Activated naive CD4-positive, alpha-beta T cell treated with anti-CD3 and anti-CD28 coated beads, Interleukin-2, amount 50 U/mL, for 16 hours (primary cell): ENCODE measurements at places on chromosomes 11 and 22.

GRCh38 chr11:2507945-2508749, 63.3 kb downstream of the KCNQ1 start:
- DNase-seq, result no peak

GRCh38 chr11:88175569-88176075, 379 bp upstream of the RAB38 start:
- DNase-seq, result no peak

GRCh38 chr11:73019996-73020395, 122.1 kb downstream of the FCHSD2 start:
- no peak for DNase-seq

- DNase-seq, result no peak
Observed at GRCh38 chr11:1893581-1894359, 2.1 kb upstream of the PRR33 start.

DNA sequence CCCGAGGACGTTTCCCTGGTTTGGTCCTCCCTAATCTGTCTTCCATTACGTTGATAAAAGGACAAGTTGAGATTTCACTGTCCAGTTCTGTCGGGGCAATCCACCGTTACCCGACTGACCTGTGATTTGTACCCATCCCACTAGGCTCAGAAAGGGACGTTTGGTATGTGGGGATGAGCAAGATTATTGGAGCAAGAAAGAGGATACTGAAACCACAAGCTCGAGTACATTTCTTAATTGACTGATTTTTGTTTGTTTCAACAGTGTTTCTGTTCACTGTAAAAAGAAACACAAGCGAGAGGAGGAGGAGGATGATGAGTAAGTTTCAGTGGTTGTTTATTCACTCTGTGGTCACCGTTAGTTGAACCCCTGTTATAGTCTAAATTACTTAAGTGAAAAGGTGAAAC, 969 bp downstream of the CCDC117 start:
- DNase-seq, result no peak

- no peak for DNase-seq
Observed at GRCh38 chr11:14409891-14410290, 50.9 kb upstream of the RRAS2 start.

DNA sequence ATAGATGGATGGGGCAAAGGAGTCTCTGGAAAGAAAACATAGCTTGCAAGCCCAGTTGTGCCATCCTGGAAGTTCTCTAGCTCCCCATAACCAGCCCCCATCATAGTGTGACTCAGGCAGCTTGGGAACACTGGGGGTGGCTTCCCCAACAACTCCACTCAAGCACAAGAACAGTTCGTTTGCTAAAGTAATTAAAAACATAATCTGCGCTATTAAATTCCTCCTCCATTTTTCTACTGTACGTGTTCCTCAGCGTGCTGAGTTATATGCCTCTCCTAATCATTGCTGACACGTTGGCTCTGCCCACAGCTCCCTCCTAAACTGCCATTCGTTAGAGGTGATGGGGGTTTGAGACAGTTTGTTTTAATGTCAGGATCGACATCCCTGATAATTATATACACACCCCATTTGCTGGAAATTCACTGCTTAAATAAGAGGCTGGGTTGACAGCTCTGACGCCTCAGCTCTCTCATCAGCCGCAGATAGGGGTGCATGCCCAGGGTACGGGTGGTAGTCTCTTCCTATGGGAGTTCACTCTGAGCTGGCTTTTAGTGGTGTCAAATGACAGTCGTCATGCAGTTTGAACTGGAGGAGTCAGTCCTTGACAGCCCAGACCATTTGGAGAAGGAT, 59.5 kb upstream of the SEZ6L start:
- no peak for DNase-seq

DNA sequence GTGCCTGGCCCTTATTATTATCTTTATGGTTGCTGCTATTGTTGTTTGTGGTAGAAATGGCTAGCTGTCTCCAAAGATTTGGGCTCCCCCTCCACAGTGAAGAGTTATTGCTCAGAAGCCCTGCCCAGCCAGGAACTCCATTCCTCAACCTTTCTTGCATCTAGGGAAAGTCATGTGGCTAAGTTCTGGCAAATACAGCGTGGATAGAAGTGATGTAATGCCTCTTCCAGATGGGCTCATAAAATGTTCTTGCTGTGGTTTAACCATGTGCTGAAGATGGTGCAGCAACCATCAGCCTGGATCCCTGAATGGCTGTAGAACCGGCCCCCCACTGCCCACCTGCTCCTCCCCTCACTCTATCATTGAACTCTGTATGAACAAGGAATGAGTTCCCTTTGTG, 203.5 kb upstream of the E2F8 start:
- no peak for DNase-seq

- no peak for DNase-seq
Observed at GRCh38 chr11:27012234-27012921, 18.5 kb downstream of the FIBIN start.

DNA sequence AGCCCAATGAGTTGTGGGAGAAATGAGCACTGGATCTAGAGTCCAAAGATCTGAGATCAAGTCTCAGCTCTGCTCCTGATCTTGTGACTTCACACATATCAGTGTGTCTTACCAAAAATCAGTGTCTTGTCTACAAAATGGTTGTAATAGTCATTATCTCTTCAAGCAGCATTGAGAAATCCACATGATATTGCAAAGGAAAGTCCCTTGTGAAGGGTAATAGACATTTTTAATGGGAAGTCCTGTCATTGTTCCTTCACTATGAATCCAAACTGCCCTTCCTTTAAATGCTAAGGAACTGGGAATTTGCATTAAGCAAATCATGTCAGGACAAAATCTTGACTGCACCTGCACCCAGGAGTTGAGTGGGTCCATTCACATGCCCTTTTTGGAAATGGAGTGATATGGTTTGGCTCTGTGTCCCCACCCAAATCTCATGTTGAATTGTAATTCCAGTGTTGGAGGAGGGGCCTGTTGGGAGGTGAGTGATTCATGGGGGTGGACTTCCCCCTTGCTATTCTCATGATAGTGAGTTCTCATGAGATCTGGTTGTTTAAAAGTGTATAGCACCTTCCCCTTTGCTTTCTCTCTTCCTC, 51.1 kb downstream of the COMMD9 start:
- no peak for DNase-seq

DNA sequence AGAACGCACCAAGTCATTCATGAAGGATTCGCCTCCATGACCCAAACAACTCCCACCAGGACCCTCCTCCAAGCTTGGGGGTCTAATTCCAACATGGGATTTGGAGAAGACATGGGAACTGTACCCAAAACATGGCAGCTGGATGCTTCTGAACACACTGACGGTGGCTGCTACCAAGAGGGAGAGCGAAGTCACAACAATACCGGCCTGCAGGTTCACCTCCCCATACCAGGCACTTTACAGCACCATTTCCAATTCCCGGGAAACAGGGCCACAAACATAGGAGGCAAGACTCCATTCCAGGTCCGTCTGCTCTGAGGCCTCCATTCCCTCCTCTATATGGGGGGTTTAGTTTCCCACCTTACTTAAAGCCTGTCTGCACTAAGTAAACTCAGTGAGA, 75.8 kb downstream of the LINC01488 start:
- DNase-seq, result no peak

DNA sequence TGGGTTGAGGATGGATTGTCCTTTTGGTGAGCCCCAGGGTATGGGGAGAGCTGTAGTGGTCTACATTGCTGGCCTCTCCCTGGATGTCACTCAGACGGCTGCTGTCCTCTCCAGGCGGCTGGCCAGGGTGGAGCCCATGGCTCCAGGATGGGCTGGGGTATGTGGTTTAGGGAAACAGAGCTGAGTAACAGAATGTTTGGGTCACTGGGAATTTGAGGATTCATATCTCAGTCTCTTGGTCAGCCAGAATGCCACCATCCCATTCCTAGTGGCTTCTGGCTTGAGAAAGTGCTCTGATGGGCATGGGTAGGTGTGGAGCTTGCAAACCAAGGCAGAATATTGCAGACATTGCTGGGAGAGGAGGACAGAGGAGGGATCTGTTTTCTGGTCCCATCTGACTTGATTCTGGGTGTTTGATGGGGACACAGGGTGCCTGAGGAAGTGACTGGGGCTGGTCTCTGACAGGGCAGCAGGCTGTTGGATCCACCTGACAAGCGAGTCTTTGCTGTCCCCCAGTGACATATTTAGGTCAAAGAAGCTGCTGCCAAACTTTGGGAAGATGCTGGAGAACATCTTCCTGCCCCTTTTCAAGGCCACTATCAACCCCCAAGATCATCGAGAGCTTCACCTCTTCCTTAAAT, 41.4 kb downstream of the AMPD3 start:
- DNase-seq, result no peak

DNA sequence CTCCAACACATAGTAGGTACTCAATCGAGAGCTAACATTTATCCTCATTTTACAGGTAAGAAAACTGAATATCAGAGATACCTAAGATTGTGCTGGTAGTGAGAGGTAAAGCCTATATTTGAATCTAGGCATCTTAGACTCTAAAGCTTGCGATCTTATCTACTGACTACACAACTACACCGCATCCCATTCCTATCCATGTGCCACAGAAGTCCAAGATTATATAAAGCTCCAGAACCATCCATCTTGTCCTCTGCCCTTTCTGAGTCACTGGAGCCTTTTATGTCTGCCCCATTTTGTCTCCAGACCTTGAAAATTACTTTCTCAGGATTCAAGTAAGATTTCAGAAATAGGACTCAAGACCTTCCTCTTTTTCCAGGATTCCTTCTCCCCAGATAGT, 84.4 kb downstream of the OR5AK2 start:
- no peak for DNase-seq

GRCh38 chr22:38873469-38874411, 1.7 kb upstream of the CBX6 start:
- peak; percentile 83 for DNase-seq

GRCh38 chr11:130769782-130770535, 146.3 kb downstream of the SNX19 start:
- DNase-seq, result no peak

DNA sequence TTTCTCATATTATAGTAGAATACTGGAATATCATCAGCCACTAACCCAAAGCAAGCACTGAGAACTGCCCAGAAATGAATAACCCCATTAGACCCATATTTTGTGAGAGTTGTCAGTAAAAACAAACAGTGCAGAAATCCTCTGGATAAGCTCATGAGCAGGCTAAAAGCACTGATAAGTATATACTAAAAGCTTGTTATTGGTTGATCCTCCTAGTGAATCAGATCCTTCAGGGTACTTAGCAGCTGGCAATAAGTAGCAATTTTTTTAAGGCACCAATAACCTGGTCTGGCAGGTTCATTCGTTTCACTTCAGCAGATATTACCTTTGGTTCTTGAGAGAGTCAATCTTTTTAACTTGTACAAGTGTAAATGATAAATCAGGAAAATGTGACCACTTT, 1.2 kb downstream of the NOX4 start:
- no peak for DNase-seq

DNA sequence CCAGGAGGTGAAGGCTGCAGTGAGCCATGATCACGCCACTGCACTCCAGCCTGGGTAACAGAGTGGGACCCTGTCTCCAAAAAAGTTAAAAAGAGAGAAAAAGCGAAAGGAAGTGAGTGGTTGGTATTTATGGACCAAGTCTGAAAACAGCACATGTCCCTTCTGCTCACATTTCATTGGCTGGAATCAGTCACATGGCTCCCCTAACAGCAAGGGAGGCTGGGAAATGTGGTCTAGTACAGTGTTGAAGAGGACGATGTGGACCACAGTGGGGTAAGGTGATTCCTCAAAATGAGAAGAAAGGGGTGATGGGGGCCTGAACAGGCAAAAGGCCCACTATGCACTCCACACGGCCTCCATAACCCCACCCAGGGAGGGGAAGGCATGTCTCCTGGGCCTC, 32.5 kb upstream of the SMTN start:
- no peak for DNase-seq

DNA sequence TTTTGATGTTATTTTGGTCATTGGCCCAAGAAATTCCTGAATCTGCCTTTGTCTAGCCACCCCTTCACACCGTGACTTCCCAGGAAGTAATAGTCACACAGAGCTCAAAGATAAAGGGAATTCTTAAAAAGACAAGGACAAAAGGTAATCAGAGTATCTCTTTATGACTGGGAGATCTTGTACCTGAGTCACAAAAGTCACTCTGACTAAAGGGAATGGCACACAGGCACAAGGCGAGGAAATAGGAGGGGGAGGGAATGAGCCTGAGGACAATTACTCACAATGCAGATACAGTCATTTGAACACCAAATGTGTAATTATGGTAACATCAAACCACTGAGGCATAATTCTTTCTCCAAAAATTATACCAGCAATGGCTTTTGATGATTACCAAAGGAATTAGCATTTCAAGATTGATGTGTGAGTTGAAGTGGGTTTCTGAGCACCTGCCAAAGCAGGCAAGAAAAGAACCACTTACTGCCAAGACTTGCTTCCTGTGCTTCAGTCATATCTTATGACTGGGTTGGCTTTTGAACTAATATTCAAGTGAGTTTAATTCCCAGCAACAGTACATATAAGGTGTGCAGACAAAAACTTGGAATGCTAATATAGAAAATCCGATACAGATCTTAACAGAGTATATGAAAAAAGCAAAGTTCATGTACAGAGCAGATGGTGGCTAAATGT, 856.4 kb downstream of the LRRC4C start:
- DNase-seq, result no peak

GRCh38 chr22:40493441-40493840, 123.0 kb downstream of the SGSM3 start:
- no peak for DNase-seq

DNA sequence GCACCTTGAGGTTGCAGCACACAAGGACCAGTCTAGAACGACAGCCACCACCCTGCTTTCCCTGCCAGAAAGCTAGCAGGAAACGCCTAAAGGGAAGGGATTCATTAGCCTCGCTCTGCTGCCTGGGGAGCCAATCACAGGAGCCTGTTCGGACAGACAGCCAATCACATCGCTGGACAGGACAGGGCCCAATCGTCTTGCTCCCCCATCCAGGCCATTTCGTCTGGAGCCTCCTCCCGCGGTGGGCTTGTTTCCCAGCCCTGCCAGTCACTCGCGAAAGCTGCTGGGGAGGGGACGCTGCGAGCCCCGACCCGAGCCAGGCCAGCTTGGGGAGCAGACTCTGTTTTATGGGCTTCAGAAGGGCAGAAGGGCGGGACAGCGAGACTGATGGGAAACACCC, 79.8 kb upstream of the NCAM1 start:
- DNase-seq, result no peak

- DNase-seq, result peak; percentile 65
Observed at GRCh38 chr22:39932918-39933649, 27.1 kb upstream of the TMA7B start.

DNA sequence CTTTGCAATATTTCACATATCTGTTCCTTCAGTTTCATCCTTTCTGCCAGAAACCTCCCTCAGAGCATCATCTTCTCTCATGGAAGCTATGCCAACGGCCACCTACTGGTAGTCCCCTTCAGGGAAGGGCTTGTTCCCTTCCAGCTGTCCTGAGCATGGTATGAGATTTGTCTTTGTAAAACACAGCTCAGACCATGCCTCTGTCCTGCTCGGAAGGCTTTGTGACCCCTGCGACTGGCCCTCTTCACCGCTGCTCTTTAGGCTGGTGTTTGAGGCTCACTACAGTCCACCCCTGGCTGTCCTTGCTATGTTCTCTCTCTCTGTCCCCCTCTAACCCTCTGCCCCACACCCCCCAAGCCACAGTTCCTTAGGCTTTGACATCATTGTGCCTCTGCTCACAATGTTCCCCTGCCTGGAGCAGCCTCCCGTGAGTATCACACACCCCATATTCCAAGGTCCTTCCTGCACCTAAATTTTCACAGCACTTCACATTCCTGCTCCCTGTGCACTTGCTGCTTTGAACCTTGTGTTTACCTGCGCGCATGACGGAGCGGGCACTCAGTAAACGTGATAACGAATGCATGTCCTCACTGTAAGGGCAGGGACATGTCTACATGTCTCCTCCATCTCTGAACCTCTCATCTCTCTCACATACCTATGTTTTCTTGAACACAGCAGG, 24.0 kb upstream of the ACER3 start:
- DNase-seq, result no peak
